ENCODE measurements at places on chromosomes 5 and 9.

DNA sequence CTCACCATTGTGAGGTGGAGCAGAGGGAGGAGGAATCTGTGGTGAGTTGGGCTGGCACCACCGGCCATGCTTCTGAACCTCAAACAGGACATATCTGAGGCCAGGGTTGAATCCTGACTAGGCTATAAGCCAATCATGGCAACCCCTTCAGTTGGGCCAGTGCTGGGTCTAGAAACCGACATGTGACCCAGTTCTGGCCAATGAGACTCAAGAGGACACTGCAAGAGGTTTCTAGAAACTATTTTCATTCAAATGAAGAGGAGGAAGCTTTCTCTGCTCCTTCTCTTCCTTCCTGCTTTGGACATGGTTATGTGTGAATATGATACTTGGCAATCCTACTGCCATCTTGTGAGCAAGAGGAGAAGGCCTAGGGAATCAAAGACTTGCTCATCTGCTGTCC is 417.7 kb downstream of the SEMA5A start:
- no peak for DNase-seq

- no peak for DNase-seq
Observed at GRCh38 chr9:98763986-98764745, 32.2 kb downstream of the ANKS6 start.

GRCh38 chr5:59421986-59422941 is 471.3 kb downstream of the PDE4D start:
- no peak for DNase-seq

- DNase-seq = no peak
Observed at GRCh38 chr9:113989714-113990569, 88.2 kb downstream of the AMBP start.

- no peak for DNase-seq
Observed at GRCh38 chr9:98039607-98040017, 16.9 kb upstream of the NANS start.

- DNase-seq = no peak
Observed at GRCh38 chr9:89980600-89980999, 375.8 kb downstream of the GADD45G start.

DNA sequence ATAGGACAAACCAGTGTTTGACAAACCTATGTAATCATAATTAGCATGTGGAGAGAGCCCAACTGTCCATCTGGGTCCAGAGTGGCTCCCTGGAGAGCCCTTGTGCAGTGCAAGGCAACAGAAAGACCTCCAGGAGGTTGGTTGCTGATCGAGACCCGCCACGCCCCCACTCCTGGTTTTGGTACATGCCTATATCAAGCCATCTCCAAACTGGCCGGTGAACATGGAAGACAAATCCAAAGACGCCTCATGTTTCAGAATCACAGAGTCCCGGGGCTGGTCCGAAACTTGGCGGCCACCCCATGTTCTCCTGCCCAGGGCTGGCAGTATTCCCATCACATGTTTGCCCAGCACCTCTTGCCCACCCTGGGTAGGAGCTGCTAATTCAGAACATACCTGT is 140.2 kb downstream of the PAX5 start:
- no peak for DNase-seq

All from H1 (cell line).